ENCODE measurements at places on chromosomes 1 and 21.

DNA sequence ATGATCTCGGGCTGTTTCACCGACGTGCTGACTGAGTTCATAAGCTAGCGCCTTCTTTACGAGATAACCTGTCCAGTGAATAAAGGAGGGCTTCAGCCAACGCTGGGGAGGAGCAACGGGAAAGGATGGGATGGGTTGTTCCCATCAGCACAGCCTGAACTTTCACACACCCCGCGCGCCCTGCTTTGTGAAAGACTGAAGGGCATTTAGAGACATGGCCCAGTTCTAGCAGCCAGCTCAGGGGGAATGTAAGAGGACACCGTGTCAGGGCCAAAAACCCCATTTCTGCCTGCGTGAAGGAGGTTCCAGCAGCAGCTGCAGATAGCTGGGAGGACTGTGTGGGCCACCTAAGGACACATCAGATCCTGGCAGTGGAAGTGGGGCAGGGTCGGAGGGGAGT, 255.1 kb upstream of the RAB4A start:
- no peak for DNase-seq

GRCh38 chr21:40587736-40588346, 259.1 kb downstream of the DSCAM start:
- DNase-seq: no peak

- DNase-seq: no peak
These were observed 10.3 kb downstream of the SLC6A17 start for GRCh38 chr1:110160538-110161100.

GRCh38 chr1:59352065-59352464, 55.2 kb downstream of the FGGY start:
- no peak for DNase-seq

DNA sequence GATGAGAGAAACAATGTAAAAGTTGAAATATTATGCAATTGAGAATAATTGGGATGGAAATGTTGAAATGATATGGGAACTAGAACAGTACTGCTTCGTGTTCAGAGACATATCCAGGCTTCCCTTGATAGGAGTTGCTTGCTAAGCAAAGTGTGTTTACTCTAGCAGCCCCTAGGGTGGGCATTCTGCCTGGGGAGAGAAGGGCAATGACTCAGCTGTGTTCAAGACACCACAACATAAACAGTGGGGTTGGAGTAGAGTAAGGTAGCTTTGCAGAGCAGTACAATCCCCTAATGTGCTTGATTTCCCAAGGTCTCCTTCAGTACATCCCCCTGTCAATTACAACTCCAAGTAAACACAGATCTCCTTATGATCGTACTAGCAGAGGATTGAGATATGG, 4.8 kb upstream of the PCNX2 start:
- no peak for DNase-seq

DNA sequence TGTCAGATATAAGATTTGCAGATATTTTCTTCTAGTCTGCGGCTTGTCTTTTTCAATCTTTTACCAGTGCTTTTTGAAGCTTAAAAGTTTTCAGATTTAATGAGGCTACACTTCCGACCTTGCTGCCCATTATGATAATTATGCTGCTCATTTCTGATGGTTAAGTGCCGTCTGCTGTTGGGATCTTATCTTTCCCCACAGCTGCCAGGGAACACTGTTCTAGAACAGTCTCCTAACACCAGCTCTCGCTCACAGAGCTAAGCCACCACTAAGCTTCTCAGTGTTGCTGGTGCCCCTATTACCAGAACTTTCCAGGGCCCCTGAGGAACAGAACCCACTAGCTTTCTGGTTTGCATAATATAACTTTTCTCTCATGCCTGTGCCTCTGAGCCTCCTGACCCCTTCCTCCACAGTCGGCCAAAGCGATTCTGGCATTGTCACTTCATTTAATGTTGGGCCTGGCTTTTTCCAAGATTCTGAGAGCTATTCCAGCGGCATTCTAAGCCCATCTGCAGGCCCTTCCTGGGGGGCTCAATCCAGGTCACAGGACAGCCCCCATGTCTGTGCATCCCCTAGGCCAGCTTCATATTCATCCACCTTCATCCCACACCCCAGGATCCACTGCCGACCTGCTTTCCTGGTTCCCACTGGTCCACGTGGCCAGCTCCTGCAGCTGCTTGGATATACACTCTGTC, 237.0 kb downstream of the PTPRU start:
- DNase-seq: no peak

GRCh38 chr1:24535021-24535424, 20.9 kb upstream of the NCMAP start:
- peak; percentile 66 for DNase-seq

- DNase-seq: no peak
These were observed 218.3 kb upstream of the SGIP1 start for GRCh38 chr1:66315671-66316070.

GRCh38 chr21:29610779-29611360, 312.1 kb downstream of the BACH1 start:
- no peak for DNase-seq

- DNase-seq: no peak
These were observed 206.0 kb downstream of the CENPF start for GRCh38 chr1:214808845-214809460.

DNA sequence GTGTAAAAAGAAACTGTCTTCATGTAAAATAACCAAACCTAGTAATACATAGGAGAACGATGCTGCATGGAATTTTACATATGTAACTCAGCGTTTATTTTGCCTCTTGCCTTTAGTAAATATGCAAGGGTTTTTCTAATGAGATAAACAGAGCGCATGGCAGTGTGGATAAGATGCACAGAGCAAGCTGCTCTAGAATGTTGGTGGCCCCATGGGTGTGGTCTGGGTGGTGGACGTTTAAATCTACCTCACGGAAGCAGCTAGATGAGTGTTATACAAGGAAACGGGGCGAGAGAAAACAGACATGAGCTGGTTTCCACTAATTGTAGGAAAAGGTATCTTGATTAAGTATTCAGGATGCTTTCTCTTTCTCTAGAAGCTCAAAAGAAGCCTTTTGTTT, 205.9 kb downstream of the DSCAM start:
- DNase-seq: no peak

GRCh38 chr1:198102454-198102827, 54.4 kb upstream of the NEK7 start:
- DNase-seq: no peak

GRCh38 chr1:174953285-174954072, 46.3 kb upstream of the CACYBP start:
- no peak for DNase-seq

- no peak for DNase-seq
These were observed 623.5 kb downstream of the MATN1 start for GRCh38 chr1:30099587-30100523.

GRCh38 chr1:43449708-43450069, 4.0 kb downstream of the HYI start:
- DNase-seq: no peak

GRCh38 chr1:86521522-86521891, 25.4 kb upstream of the CLCA4 start:
- no peak for DNase-seq

GRCh38 chr21:18449605-18450550, 46.3 kb upstream of the TMPRSS15 start:
- no peak for DNase-seq

- no peak for DNase-seq
These were observed 122.3 kb downstream of the GRIK1 start for GRCh38 chr21:29817450-29817849.

DNA sequence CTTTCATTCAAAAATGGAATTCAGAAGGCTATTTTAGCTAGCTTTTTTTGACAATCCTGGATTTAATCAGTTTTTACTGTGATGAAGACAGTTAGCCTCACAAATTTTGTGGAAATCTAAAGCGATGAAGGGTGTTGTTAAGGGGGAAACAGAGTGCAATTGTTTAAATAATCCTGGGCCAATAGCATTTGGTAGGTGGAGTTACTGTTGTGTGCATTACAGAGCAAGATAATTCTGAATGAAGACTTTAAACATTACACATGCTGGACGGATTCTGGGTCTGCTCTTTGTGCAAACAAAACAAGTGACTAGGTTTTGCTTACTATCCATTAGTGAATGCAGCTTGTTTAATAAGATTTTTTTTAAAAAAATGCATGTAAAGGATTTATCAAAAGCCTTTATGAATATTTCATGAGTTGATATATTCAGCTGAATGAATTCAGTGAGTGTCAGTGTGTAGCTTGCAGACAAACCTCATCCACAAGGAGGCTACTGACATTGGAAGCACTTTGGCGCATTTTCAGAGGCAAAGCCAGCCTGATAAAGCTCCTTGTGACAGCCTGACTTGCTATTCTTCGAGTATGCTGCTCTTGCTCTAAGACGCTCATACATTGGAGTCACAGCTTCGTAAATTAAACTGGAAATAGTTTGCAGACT, 199.6 kb downstream of the PDE4B start:
- no peak for DNase-seq

DNA sequence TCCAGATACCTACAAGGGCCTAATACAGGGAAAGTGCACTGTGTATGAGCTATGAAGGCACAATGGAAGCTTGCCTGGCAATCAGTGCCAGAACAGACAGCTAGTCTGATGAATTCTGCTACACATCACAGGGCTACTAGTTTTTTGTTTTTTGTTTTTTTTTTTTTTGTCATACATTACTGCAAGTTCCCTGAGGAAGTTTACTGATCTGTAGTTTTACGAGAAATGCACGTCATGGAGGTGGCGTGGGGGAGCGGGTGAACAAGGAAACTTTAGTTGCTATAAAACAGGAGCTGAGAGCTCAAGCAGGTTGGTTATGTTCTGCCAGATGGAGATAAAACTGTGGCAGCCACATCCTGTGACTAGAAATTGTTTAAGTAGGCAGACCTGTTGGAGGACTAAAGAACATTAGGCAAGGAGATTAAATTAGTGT, 17.7 kb downstream of the PTPRC start:
- DNase-seq: peak; percentile 70

- no peak for DNase-seq
These were observed 205.8 kb upstream of the LYPLAL1 start for GRCh38 chr1:218967836-218968235.

DNA sequence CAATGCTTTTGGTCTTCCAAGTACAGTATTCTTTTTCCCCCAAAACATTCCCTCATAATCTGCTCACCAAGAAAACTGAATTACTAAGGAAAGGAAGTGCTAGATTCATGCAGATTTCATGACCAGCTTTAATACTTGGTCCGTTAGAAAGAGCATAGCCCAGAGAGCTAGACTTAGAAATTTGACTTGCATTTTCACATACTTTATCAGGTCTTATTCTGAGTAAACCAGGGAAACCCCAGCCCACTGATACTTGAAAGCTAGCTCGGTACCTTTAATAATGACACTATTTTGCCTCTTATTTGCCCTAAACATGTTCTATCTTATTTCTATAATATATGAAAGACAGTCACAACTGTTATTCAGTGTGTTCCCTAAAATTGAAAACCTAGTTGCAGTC, 204.5 kb downstream of the TTLL7 start:
- DNase-seq: no peak

Data from T-helper 9 cell (primary cell).